ENCODE measurements at places on chromosomes 13 and 19.

DNA sequence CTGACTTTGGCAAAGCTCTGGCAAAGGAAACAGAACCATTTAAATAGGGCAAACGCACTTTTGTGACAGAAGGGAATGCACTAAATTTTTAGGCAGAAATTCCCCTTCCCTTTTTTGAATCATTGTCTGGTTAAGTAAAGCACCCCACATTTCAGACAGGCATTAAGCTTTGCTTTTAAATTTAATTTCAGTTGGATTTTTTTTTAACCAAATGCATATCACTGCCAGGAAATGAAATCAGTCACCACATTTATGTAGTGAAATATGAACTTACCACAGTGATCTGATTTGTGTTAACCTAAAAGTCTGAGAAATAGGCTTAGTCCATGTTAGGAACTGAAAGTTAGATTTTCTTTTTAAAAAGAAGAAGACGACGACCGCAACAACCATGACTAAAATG, 10.8 kb downstream of the GPR183 start:
- DNase-seq = no peak

DNA sequence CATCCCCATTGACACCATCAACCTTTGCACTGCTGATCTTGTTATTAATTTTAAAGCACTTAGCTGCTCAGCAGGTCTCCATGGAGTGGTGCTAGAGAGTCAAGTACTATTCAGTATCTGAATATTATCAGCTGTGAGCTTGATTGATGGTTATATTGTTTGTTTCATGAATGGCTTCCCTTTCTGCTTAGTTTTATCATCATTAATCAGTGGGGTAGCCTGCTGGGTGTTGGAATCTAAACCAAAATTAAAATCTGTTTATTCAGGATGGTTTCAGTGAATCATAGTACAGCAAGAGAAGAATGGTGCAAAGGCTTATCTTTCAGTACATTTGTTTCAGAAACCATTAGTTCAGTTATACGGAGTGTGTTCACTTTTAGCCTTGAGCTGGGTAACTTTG, 42.5 kb upstream of the SCEL start:
- DNase-seq = peak; percentile 60

GRCh38 chr13:111387945-111388600, 67.6 kb downstream of the TEX29 start:
- no peak for DNase-seq

DNA sequence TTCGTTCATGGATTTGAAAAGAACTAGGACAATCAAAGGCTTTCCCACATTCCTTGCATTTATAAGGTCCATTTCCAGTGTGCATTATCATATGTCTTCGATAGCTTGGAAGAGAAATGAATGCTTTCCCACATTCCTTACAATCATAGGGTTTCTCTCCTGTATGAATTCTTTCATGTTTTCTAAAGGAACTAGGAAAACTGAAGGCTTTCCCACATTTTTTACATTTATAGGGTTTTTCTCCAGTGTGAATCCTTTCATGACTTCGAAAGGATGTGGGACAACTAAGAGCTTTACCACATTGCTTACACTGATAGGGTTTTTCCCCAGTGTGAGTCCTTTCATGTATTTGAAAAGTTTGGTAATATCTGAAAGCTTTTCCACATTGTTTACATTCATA, 19.8 kb downstream of the ZNF709 start:
- no peak for DNase-seq

- no peak for DNase-seq
These were observed 15.4 kb downstream of the MED26 start for GRCh38 chr19:16612636-16613035.

- no peak for DNase-seq
These were observed 6.5 kb downstream of the TNFSF13B start for GRCh38 chr13:108276060-108276459.

GRCh38 chr13:73778242-73778864, 355.9 kb downstream of the KLF12 start:
- no peak for DNase-seq

GRCh38 chr13:57302604-57303003, 135.6 kb downstream of the PRR20E start:
- DNase-seq = no peak

DNA sequence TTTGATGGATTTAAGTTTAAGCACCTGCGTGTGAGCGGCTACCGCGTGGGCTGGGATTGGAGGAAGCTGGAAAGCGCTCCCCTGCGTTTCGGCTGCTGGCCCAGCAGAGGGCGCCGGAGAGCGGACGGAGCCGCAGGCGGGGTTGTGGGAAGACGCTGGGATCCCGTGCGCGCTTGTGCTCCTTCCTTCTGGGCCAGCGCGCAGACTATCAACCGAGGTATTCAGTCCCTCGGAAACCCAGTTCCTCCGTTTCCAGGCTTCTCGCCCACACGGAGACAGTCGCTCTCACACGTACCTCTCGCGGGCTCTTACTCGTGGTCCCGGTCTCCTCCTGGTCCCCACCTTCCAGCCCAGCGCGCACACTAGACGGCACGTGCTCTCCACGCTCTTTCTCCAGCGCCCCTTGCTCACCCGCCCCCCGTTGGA, 28.8 kb downstream of the EPN1 start:
- peak; percentile 3 for DNase-seq

- no peak for DNase-seq
These were observed 16.1 kb upstream of the TPP2 start for GRCh38 chr13:102580552-102581169.

- DNase-seq = no peak
These were observed 17.4 kb downstream of the NALCN start for GRCh38 chr13:101398920-101399319.

GRCh38 chr13:42762917-42763316, 18.5 kb upstream of the FAM216B start:
- no peak for DNase-seq

DNA sequence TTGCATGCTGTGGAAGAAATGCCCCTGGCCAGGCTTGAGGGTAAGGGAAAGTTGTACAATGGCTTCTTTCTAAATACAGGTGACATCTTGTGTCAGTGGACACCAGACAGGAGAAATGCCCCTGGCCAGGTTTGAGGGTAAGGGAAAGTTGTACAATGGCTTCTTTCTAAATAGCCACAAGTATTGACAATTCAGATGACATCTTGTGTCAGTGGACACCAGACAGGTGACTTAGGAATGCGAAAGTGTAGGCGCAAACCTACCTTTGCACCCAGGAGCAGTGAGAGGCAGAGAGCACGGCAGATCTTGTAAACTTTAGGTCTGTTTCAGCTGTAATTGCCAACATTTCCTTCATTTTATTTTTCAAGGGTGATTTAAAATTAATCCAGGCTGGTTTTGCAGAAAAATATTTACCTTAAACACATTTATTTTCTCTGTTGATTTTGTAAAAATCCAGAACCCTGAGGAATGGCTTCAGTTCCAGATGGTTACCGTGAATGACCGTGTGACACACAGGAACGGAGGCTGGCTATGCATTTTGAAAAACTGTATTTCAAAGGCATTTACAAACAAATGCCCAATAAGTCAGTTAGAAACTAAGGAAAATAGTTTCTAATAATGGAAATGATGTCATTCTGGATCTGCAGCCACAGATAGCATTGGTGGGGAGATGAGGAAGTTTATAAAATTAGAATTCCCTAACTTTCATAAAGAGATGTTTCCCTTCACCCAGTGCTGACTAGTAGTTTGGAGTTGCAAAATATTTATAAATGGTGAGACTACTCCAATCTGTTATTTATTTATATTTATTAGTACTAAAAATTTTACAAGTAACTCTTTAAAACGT, 34.9 kb downstream of the TNFSF13B start:
- no peak for DNase-seq

GRCh38 chr19:1942078-1942933, 1.3 kb downstream of the CSNK1G2 start:
- DNase-seq = peak; percentile 57

- no peak for DNase-seq
These were observed 28.7 kb upstream of the MEDAG start for GRCh38 chr13:30877335-30877734.

DNA sequence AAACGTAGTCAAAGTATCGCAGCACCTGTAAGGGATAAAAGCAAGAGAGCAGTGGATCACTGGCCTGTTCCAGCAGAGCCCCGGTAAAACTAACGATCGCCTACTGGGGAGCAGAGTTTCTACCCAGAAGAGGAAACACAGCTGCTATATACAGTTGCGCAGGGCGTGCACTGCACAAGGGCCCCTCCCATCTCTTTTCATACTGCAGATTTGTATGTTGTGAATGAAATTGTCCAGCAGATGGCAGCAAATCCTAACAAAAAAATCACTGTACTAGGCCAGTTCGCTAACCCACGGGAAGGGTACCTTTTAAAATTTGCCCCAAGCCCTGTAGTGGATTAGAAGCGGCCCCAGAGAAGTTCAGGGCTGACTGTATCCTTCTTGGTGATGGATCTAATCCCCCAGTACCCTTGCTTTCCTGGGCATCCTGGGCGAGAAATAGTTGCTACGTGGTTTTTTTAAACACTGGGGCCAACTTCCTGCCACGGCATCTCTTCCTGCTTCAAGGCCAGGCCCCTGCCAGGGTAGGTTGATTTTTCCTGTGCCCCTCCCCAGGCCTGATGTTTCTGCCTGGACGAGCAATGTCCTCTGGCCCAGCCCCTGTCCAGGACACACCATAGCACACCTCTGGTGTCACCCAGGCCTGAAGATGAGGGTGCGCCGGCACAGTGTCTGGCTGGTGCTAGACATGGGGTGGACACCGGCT, 127.0 kb downstream of the IER2 start:
- peak; percentile 2 for DNase-seq

- DNase-seq = no peak
These were observed 406.8 kb upstream of the HTR2A start for GRCh38 chr13:47303626-47304025.

GRCh38 chr13:20404488-20405222, 121.0 kb downstream of the CRYL1 start:
- DNase-seq = no peak

DNA sequence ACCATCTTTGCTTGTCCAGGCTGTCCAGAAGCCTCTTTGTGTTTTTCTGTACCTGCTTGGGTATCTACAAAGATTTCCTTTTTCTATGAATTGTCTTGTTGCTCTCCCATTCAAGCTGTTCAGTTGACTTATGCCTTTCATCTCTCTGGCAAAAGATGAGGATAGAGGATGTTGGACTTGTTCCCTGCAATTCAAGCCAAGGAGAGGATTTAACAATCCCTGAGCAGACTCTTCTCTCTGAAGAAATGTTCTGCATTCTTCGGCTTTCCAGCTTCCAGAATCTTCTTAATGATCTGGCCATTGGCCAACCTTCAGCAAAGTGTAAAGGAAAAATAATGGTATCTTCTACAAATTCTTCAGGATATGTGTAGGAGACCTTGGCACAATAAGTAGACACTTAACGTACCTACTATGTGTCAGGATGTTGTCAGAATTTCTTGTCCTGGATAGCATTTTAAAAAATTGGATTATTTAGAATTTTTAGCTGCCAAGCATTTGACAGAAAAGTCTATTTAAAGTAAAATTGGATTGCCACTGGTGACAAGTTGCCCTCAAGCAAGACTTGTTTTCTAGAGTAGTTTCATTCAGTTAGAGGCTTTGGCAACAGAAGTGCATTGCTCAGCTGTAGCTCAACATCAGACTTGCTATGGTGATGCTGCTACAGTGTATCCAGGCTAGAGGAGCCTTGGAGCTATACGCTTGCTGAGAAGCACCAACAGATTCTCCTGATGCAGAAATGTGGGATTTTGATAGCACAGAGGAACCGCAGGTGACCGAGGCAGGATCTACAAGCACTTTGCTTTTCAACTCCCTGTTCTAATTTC, 455.7 kb downstream of the SUCLA2 start:
- no peak for DNase-seq

- no peak for DNase-seq
These were observed 498.6 kb upstream of the SLITRK1 start for GRCh38 chr13:84380866-84381265.

DNA sequence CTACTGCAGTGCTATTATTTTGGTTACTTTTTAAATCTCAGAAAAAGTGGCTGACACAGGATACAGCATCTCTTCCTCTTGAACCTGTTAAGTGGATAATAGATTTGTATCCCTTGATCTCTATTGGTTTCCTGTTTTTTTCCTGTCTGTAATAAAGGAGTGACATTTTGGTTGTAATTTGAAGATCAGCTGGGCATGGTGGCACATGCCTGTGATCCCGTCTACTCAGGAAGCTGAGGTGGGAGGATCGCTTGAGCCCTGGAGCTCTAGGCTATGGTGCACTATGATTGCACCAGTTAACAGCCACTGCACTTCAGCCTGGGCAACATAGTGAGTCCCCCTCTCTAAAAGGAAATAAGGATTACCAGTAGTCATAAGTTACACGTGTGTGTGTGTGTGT, 46.8 kb downstream of the METTL21C start:
- DNase-seq = no peak

- no peak for DNase-seq
These were observed 330.2 kb downstream of the KLF12 start for GRCh38 chr13:73803997-73804396.

GRCh38 chr19:10467104-10467706, 36.0 kb downstream of the KEAP1 start:
- DNase-seq = no peak

Data from hypothalamus (tissue), 51 donors.